Peyer's patch (tissue), 4 donors: ENCODE measurements at places on chromosomes 5 and 9. TPM values are rescaled to one million over a fixed set of nuclear protein-coding genes. Genes with fewer than 3 reads are reported as not detected.

CCDC183 gene
- total RNA-seq, result 69.9 TPM

GRCh38 chr5:120326651-120327050 lies 137.4 kb upstream of the PRR16 start:
- no peak for DNase-seq
- no peak overlapping the region for H3K27ac ChIP-seq
- H3K4me1 ChIP-seq, result no peaks in the 10 kb centered on the region
- no peak overlapping the region for H3K4me3 ChIP-seq
- no peaks in the 10 kb centered on the region for H3K36me3 ChIP-seq

DNA sequence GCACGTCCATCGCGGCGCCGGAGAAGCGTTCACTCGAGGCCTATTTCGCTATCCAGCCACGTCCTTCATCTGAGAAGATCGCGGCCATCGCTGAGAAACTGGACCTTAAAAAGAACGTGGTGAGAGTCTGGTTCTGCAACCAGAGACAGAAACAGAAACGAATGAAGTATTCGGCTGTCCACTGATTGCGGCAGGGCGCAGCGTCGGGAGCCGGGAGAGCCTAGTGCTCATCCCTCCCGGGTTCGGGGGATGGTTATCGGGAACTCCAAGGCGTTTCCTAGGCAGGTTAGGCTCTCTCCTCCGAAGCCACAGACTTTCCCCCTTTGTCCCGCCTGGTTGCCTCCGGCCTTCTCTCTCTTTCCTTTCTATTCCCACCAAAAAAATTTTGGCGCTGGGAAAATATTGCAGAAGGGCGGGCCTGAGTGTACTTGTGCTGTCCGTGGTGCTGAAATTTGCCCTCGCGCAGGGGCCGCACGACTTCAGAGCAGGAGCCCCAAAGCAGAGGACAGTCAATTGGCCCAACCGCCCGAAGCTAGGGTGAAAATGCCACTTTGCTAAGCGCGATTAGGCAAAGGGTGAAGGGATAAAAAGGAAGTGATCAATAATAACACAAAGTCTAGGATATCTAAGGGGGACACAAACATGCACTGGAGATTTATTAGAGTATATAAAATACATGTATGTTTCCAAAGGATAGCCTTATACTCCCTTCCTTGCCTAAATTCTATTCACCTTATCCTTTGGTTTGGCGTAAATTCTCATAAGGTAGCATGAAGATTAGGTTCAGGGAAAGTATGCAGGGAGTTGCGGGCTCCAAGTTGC lies 1.8 kb downstream of the POU4F3 start:
- H3K4me1 ChIP-seq, result no peaks in the 10 kb centered on the region
- H3K36me3 ChIP-seq, result no peaks in the 10 kb centered on the region
- H3K4me3 ChIP-seq, result no peak overlapping the region
- no peaks in the 10 kb centered on the region for H3K27me3 ChIP-seq
- no peak for DNase-seq
- H3K27ac ChIP-seq, result no peak overlapping the region

- no peaks in the 10 kb centered on the region for H3K36me3 ChIP-seq
- DNase-seq, result no peak
- H3K4me1 ChIP-seq, result no peaks in the 10 kb centered on the region
- H3K4me3 ChIP-seq, result no peak overlapping the region
Measured at GRCh38 chr5:141521244-141521781, 32.4 kb downstream of the PCDHGC5 start.

PDE8B gene
- total RNA-seq, result 3.1 TPM

DNA sequence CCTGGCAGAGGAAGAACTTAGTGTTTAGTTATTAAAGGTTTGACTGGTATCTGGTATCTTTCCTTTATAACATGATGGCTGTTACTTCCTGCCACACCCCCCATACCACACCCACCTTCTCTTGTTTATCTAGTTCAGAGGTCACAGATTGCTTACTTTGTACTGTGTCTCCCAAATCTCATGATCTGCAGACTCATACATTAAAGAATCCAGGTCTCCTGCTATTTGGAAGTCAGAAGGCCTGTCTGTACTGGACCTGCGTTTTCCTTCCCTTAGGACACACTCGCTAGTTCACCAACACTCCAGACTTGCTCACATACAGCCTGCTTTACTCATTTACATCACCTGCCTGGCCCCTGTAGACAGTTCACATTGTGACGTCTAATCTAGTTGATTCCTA lies 39.3 kb downstream of the NUDT12 start:
- H3K27me3 ChIP-seq, result no peaks in the 10 kb centered on the region
- H3K4me3 ChIP-seq, result no peak overlapping the region
- DNase-seq, result no peak
- H3K4me1 ChIP-seq, result peaks cover 9% of the 10 kb centered on the region

PAPPA gene
- total RNA-seq, result 4.1 TPM

DNA sequence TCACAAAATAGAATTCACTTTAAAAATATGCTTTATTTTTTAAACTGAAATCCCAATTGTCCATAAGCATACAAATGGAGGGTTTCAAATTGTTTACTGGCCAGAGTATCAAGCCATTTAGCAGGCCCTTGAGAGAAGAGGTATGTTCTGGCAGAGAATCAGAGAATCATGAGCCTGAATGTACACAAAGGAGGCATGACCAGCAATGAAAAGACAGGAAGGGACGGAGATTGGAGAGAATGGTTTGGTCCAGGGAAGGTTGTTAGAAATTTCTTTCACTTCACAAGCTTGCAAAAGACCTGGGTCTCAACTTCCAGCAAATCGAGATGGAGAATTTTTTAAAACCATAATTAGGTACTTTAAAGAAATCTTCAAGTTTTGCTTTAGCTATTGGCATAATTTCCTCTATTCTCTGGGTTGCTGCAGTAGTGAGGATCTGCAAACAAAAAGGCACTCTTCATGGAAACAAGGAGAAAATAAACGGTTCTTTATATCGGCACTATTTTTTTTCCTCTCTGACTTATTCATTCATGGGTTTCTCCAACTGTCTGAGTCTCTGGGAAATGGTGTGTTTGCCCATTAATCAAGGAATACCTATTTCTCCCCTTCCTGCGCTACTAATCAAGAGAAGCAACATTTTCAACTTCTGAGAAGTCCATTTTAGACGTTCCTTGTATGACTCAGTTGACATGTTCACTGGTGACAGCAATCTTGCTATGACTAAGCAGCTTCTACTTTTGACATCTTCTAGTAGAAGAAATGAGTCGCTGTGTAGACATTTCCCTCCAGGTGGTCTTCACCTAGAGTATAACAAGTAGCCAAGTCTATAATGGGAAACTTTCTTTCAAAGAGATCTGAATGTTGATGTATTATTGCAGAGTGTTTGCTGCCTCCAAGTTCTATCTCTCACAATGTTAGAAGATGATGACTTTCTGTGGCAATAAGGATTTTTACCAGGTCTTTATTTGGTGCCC lies 23.1 kb upstream of the ERCC6L2 start:
- H3K27me3 ChIP-seq, result no peaks in the 10 kb centered on the region
- no peak overlapping the region for H3K27ac ChIP-seq
- no peaks in the 10 kb centered on the region for H3K4me1 ChIP-seq
- no peaks in the 10 kb centered on the region for H3K36me3 ChIP-seq

- no peak overlapping the region for H3K4me3 ChIP-seq
- DNase-seq, result no peak
- no peaks in the 10 kb centered on the region for H3K27me3 ChIP-seq
- no peak overlapping the region for H3K27ac ChIP-seq
- H3K4me1 ChIP-seq, result no peaks in the 10 kb centered on the region
- no peaks in the 10 kb centered on the region for H3K36me3 ChIP-seq
Measured at GRCh38 chr9:94083384-94083783, 880 bp upstream of the PTPDC1 start.

RORB gene
- total RNA-seq, result 0.94 TPM

HK3 gene
- 2.7 TPM for total RNA-seq

DNA sequence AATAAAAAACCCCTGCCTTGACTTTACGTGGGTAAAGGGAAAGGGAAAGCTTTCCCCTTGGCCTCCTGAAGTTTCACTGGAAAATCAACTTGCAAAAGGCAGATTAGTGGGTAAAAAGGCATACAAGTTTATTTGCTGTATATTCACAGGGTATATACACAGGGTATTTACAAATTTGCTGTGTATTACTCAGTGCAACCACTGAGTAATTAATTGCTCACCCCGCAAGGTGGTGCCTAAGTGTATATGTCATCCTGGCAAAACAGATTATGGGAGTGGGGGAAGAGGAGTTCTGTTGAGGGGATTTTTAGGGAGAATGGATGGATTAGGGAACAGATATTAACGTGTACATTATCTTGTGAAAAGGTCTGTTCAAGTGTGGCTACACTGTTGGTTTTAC lies 7.1 kb upstream of the RARS1 start:
- no peak overlapping the region for H3K4me3 ChIP-seq
- H3K36me3 ChIP-seq, result no peaks in the 10 kb centered on the region
- no peak for DNase-seq
- no peak overlapping the region for H3K27ac ChIP-seq
- H3K27me3 ChIP-seq, result no peaks in the 10 kb centered on the region

GRCh38 chr5:95643152-95643551 lies 3.4 kb upstream of the RFESD start:
- no peak for DNase-seq
- H3K4me1 ChIP-seq, result peaks cover 9% of the 10 kb centered on the region
- no peak overlapping the region for H3K4me3 ChIP-seq
- H3K36me3 ChIP-seq, result no peaks in the 10 kb centered on the region

- no peaks in the 10 kb centered on the region for H3K4me1 ChIP-seq
- no peaks in the 10 kb centered on the region for H3K27me3 ChIP-seq
- H3K4me3 ChIP-seq, result no peak overlapping the region
Measured at GRCh38 chr5:44535621-44536020, 146.4 kb upstream of the FGF10 start.

GRCh38 chr5:36334315-36334714 lies 32.6 kb upstream of the RANBP3L start:
- no peaks in the 10 kb centered on the region for H3K36me3 ChIP-seq
- H3K27ac ChIP-seq, result no peak overlapping the region
- no peaks in the 10 kb centered on the region for H3K4me1 ChIP-seq
- H3K27me3 ChIP-seq, result no peaks in the 10 kb centered on the region
- no peak for DNase-seq

ADAMTS16 gene
- not detected for total RNA-seq

CDH18 gene
- not detected for total RNA-seq

- no peak overlapping the region for H3K4me3 ChIP-seq
- H3K36me3 ChIP-seq, result no peaks in the 10 kb centered on the region
- DNase-seq, result no peak
- H3K27me3 ChIP-seq, result no peaks in the 10 kb centered on the region
- no peaks in the 10 kb centered on the region for H3K4me1 ChIP-seq
Measured at GRCh38 chr5:175235251-175235960, 208.6 kb downstream of the DRD1 start.

GRCh38 chr5:137203011-137203632 lies 296.0 kb downstream of the SPOCK1 start:
- no peak for DNase-seq
- no peaks in the 10 kb centered on the region for H3K36me3 ChIP-seq
- no peak overlapping the region for H3K4me3 ChIP-seq
- no peak overlapping the region for H3K27ac ChIP-seq
- H3K4me1 ChIP-seq, result no peaks in the 10 kb centered on the region

GRCh38 chr5:178531786-178532185 lies 58.4 kb downstream of the COL23A1 start:
- H3K27me3 ChIP-seq, result no peaks in the 10 kb centered on the region
- H3K4me3 ChIP-seq, result no peak overlapping the region
- H3K4me1 ChIP-seq, result no peaks in the 10 kb centered on the region
- H3K27ac ChIP-seq, result no peak overlapping the region
- no peaks in the 10 kb centered on the region for H3K36me3 ChIP-seq
- no peak for DNase-seq
